ENCODE measurements at places on chromosomes 6 and 20.
A peak's percentile ranks its signal among the peaks of the same experiment; 100 is the strongest.

GRCh38 chr6:142207265-142207877, 60.3 kb downstream of the VTA1 start:
- peak; percentile 24 for DNase-seq

GRCh38 chr6:82270881-82271635, 23.5 kb upstream of the IBTK start:
- no peak for DNase-seq

GRCh38 chr6:80226151-80226550, 119.7 kb downstream of the BCKDHB start:
- no peak for DNase-seq

DNA sequence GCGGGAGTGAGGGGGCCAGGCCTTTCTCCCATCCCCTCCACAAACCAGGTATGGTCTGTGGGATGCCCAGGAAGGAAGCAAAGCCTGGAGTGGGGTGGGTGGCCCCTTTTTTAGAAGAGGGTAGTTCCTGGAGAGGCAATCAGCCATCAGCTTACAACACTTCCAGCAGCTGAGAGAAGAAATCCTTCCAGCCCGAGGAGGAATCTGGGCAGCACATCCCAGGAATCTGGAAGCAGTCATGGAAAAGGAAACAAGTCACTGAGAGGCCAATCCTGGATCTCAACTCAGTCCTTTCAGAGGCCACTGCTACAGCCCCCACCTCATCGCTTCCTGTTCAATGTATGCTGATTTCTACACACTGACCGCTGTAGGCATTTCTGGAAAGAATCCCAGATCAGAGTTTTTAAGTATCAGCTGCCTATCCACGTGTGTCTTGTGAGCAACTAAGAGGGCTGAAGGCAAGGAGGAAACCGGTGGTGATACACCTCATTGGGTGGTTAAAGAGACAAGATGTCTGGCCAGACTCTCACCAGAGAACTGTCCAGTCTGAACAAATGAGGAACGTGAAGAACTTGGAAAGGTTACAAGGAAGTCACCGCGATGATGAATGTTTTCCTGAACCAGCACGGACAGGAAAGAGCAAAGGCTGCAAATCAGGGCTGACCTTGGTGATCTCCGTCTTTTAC, 92.9 kb upstream of the SHLD1 start:
- no peak for DNase-seq

- no peak for DNase-seq
These were observed 22.8 kb downstream of the FYN start for GRCh38 chr6:111850295-111850937.
